ENCODE measurements at places on chromosomes 2 and 18. TPM values are rescaled to one million over a fixed set of nuclear protein-coding genes. Genes with fewer than 3 reads are reported as not detected.

GRCh38 chr2:102460467-102460866, 12.6 kb upstream of the SLC9A4 start:
- DNase-seq = no peak

GRCh38 chr2:203870941-203871340, 3.4 kb downstream of the CTLA4 start:
- no peak for DNase-seq

- peak; percentile 19 for DNase-seq
These were observed 153.6 kb downstream of the MTCL1 start for GRCh38 chr18:8858888-8859511.

The SCTR gene
- total RNA-seq = not detected

The RUFY4 gene
- not detected for total RNA-seq

The PTCD3 gene
- total RNA-seq = 82.7 TPM

The SNORC gene
- 20.0 TPM for total RNA-seq
